ENCODE measurements at places on chromosomes 12 and 14. TPM values are rescaled to one million over a fixed set of nuclear protein-coding genes. Genes with fewer than 3 reads are reported as not detected.
A peak's percentile ranks its signal among the peaks of the same experiment; 100 is the strongest.

DNA sequence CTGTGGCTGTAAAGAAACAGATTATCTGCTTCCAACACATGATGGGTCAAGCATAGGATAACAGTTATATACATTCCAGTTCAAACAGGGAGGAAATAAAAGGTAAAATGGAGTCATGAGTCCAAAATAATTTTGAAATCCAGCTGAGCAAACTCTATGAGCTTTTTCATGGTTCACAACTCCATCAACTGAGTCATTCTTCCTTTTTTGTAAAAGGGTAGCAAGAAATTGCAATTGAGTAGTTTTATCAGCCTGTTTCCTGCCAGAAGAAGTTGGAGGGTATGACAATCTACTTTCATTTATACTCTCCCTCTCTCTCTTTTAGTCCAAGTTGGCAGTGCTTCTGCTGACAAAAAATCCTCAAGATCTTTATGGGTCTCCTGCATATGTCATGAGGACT, 95.6 kb downstream of the CPNE8 start:
- DNase-seq = no peak

DNA sequence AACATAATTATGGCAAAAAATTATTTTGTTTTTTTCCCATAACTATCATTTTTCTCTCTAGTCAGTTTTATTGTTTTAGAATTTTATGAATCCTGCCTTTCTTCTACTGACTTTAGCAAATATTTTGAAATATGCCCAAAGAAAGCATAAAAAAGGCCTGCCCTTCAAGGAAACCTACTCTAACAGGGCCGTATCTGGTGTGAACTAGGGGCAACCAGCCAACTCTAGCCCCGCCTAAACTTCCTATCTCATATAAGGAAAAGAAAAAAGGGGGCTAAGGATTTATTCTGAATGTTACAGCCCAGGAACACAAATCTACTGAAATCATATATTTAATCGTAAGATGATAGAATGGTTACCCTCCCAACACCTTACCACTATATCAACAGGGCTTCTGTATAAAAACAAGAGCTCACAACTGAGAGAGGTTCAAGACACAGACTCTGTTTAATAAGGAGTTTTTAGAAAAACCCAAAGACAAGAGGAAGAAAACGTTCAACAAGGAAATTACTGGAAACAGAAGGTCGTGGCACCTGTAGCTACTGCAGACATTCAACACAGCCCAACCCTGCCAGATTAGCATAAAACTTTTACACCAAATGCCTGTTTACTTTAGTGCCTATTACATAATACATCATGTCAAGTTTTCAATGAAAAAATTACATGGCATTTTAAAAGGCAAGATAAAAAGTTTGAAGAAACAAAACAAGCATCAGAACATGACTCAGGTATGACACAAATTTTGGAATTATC, 12.9 kb upstream of the EPYC start:
- DNase-seq = no peak

DNA sequence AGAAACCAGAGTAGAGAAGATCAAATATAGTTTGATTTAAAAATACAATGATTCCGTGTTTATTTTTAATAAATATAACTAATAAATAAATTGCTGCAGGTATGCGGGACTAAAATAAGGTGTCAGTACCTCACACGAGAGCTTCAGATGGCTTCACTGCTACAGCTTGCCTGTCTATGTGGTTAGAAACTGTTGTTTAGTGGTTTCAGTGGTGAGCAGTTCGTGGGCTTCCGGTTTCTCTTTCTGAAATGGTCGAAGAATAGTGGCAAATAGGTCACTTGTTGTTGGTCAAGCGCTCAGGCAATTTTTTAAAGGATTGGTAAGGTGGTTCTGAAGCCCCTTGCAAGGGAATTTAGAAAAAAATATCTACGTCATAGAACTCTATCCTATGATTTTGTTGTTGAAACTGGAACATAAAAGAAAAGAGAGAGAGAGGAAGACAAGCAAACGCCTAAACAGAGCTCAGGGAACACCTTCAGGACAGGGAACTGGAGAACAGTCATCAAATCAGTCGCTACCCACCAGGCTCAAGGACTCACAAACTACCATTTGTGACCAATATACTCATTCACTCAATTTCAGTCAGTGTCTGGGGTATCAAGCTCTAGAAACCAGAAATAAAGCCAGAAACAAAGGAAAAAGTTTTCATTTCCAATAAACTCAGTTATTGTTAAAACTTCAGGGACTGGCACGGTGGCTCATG, 31.3 kb downstream of the GABARAPL1 start:
- no peak for DNase-seq

DNA sequence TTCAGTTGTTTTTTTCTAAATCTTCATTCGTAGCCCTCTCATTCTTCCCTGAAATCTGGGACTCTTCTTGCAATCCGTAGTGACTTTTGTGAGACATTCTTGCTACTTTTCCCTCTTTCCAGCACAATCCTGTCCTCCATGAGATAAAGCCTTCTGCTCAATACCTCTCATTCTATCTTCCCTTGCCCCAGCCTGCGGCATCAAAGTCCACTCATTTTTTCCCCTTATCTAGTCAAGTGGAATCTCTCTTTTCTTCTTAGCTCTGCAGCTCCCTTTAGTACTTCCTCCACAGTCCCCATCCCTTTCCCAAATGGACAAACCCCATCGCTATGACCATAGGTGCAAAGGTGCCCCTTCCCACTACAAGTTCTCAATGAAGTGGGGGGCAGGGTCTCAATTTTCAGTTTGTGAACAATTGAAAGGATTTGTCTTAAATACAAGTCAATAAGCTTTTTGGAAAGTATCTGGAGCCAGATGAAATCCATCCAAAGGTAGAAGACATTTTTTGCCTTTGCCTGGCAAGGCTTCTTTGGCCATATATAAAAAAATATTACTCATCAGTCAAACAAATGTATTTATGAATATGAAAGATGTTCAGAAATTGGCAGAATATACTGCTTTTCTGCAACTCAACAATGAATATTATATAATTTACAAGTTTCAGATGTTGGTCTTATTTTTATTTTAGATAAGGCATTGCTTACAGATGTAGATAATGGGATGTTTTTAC, 179.4 kb downstream of the SNAPC1 start:
- no peak for DNase-seq

GRCh38 chr12:10211101-10211939, 1.4 kb upstream of the GABARAPL1 start:
- no peak for DNase-seq

DNA sequence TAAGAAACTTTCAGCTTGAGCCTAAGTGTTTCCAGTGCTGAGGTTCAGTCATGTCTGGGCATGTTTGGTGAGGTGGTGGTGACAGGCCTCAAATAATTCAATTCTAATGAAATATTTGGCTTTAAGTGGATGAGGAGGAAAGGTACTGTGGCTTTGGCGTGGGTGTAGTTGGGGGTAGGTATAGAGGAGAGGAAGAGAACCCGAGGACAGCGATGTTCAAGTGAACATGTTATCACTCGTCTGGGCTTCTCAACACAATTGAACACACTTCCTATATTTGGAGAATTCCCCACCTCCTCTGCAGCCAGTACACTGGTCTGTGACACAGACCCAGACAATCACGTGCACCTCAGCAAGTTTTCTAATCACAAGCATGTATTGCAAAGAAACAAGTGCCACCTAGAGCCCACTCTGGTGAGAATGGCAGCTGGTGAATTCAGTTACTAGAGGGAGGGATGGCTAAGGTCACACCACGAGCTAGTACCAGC, 53.0 kb downstream of the IFNG-AS1 start:
- DNase-seq = no peak

DNA sequence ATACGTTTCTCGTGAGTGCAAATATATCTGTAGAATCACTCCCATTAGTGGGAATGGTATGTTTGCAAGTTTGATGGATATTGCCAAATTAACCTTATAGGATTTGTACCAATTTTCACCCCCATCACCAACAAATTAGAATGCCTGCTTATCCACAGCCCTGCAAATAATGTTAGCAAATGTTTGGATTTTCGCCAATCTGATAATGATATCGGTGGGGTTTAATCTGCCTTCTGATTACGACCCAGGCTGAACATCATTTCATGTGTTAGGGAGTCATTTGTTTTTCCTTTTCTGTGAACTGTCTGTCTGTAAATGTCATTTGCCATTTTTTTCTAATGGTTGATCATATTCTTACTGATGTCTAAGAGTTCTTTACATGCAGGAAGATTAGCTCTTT, 4.1 kb upstream of the DAZAP2 start:
- DNase-seq = no peak

- no peak for DNase-seq
Observed at GRCh38 chr12:95857156-95857555, 1.6 kb upstream of the SNRPF start.

DNA sequence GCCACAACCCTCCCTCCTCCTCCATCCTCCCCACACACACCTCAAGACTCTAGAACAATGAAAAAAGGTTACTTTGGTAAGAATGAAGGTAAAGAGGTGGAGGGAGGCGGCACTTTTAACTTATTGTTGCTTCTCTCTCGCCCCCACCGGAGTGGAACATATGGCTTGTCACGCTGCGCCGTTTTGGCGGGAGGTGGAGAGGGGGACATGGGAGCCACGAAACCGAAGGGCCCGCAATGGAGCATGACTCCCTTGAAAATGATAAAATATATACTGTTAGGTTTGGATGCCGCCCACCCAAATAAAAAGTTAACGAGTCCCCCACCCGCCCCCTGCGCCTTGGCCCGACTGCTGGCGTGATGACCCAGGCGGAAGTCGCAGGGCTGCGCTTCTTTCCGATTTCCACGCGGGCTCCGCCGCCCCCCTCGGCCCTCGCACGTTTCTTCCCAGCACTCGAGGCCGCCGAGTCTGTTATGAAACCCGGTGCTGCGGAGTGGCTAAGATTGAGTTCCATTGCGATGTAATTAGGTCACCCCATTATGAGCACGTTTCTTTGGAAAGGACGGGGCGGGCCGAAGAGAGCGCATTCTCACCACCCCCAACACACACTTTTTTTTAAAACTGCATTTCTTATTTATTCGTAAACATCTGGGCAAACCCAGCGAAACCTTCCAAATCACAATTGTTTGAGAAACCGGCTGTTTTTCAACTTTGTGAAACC, 1.4 kb upstream of the ZFP36L1 start:
- DNase-seq = peak; percentile 64

DNA sequence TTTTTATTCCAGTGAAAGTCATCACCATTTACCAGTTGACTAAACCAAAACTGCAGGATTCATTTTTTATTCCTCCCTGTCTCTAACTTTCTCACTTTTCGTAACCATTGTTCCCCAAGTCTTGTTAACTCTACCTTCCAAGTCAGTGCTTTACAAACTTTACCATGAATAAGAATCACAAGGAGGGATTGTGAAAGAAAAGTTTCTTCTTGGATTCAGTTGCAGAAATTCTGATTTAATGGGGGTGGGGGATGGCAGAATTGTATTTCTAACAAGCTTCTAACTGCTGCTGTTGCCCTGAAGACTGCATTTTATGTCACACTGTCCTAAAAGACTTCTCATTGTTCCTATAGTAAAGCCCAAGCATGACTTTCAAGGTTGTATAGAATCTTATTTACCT, 5.0 kb upstream of the RAB21 start:
- DNase-seq = no peak

GRCh38 chr12:104672501-104673265, 215.9 kb downstream of the CHST11 start:
- DNase-seq = no peak

GRCh38 chr12:51262758-51263177, 7.4 kb downstream of the SMAGP start:
- peak; percentile 11 for DNase-seq

Gene POTEM
- not detected for polyA plus RNA-seq

Gene OTX2
- not detected for polyA plus RNA-seq

Gene NTS
- not detected for polyA plus RNA-seq

Gene TXNDC16
- polyA plus RNA-seq = 23.6 TPM

Measured in brain (organoid and tissue), 16 donors.